ENCODE measurements at places on chromosomes 2 and 18.

DNA sequence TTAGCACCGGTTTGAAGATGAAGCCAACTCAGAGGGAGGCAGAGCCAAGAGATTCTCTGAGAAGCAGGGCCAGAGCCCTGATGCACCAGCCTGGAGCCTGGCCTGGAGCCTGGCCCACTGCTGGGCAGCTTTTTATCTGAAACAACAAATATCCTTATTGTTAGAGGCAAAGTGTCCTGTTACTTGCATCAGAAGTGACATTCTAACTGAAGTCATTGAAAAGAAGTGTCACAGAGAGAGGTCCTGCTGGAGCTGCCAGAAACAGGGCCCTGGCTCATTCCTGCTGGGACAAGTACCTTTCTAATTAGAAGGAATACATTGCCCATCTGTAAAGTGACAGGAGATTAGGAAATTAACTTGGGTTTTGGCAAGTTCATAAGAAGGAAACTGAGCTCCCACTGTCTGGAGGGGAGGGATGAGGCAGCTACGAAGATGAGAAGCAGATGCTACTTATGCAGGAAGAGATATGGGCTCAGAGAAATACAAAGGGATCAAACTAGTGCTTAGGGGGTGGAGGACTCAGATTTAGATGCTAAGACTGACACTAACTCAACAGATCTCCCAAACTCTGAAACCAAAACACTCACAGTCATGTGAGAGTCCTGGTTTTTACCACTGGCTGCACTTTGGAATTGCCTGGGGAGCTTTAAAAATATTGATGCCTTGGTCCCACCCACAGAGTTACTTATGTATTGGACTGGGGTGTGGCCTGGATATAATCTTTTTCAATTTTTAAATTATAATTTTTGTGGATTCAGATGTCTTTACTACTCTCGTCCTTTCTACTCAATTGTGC, 11.0 kb upstream of the HK2 start:
- DNase-seq: no peak

- DNase-seq: no peak
Measured at GRCh38 chr2:197089655-197090054, 163.1 kb upstream of the PGAP1 start.

GRCh38 chr2:196478588-196478987, 160.9 kb upstream of the CCDC150 start:
- DNase-seq: no peak

DNA sequence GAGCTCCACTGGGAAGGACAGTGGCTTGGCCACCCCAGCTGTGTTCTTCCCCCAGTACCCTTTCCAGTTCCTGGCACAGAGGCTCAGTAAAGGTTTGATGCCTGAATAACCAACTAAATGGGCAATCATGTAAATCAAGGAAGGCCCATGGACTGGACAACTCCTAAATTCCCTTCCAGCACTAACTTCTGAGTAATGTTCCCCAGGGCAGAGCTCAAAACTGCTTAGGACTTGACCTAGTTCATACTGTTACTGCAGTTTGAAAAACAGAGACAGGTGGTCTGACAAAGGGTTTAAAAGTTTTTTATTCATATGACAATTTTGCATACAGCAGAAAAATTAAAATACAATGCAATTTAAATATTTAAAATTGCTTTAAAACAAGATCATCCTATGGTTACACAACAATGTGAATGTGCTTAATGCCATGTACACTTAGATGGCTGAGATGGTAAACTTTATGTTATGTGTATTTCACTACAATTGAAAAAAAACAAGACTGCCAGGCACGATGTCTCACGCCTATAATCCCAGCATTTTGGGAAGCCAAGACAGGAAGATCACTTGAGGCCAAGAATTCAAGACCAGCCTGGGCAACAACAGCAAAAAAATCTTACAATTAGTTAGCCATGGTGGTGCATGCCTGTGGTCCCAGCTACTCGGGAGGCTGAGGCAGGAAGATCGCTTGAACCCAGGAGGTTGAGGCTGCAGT, 26.2 kb downstream of the PCBP1 start:
- no peak for DNase-seq

DNA sequence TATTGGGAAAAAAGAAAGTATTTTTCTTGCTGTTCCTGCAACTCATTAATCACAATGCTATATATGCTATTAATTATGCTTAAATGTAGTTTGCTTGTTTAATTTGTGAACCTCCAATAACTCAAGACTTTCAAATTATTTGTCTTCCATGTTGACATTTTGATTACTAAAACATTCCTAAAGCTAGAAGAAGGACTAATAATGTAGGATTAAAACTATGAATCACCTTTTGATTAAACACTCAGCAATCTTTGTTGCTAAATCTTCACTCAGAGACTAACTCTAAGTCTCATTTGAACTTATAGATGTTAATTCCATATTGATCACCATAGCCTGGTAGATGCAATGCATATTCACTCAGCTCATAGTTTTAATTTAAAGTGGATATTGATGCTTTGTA, 524.6 kb upstream of the ZEB2 start:
- no peak for DNase-seq

- DNase-seq: no peak
Measured at GRCh38 chr2:112033600-112033999, 21.5 kb upstream of the TMEM87B start.

GRCh38 chr2:201072201-201072530, 365 bp downstream of the NDUFB3 start:
- no peak for DNase-seq

GRCh38 chr2:208573569-208573968, 167.0 kb downstream of the PTH2R start:
- DNase-seq: no peak

DNA sequence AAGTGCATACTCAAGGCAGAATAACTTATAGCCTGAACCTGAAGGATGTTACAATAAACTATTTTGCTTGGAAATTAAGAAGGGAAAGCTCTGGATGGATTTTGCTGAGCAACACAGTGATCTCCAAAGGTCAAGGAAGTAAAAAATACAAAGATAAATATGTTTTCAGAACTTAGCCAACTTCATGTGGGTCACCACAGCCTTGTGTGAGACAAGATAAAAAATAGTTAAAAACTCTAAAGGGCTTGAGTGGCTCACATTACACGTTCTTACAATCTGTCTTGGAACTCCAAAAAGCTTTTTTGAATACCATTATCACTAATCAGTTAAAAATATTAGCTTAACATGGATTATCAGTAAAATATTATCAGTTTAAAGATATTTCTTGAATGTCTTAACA, 28.9 kb upstream of the MTX2 start:
- DNase-seq: no peak

- no peak for DNase-seq
Measured at GRCh38 chr2:9634133-9634532, 3.3 kb upstream of the YWHAQ start.

GRCh38 chr2:6214471-6214870, 522.3 kb downstream of the SOX11 start:
- DNase-seq: no peak

GRCh38 chr2:60742419-60742818, 13.6 kb upstream of the PAPOLG start:
- DNase-seq: no peak

DNA sequence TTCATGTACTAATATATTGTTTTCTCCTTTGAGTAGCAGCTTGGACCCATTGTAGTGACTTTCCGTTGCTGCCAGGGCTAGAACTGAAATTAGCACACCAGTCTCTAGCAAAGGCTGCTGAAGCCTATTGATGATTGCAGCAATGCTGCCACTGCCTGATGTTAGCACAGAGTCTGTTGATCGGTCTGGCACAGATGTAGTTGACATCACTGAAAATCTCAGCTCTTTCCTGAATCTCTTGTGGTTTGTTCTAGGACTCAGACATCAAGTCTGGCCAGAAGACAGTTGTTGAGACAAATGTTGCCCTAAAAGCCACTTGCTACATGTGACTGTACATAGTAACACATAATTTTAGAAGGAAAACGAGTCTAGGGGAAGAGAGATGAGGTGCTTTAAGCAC, 47.2 kb downstream of the VAPA start:
- DNase-seq: no peak

- DNase-seq: no peak
Measured at GRCh38 chr2:54887850-54888545, 162.3 kb downstream of the RTN4 start.

DNA sequence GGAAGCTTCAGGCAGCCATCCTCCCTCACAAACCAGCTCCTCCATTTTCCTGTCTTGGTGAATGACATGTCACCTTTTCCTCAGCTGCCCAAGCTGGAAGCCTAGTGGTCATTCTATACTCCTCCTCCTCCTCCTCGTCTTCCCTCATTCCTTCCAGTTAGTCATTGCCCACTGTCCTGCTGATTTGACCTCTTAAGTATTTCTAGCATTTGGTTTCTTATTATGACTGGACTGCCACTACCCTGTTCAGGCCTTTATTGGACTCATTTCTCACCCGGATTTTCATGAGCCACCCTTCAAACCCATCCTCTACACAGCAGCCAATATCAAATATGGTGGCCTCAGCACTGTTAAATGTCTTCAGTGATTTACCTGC, 21.9 kb upstream of the MGAT5 start:
- no peak for DNase-seq

- no peak for DNase-seq
Measured at GRCh38 chr2:71702071-71702970, 249.0 kb downstream of the DYSF start.

- DNase-seq: no peak
Measured at GRCh38 chr2:9029721-9030120, 26.2 kb upstream of the MBOAT2 start.

DNA sequence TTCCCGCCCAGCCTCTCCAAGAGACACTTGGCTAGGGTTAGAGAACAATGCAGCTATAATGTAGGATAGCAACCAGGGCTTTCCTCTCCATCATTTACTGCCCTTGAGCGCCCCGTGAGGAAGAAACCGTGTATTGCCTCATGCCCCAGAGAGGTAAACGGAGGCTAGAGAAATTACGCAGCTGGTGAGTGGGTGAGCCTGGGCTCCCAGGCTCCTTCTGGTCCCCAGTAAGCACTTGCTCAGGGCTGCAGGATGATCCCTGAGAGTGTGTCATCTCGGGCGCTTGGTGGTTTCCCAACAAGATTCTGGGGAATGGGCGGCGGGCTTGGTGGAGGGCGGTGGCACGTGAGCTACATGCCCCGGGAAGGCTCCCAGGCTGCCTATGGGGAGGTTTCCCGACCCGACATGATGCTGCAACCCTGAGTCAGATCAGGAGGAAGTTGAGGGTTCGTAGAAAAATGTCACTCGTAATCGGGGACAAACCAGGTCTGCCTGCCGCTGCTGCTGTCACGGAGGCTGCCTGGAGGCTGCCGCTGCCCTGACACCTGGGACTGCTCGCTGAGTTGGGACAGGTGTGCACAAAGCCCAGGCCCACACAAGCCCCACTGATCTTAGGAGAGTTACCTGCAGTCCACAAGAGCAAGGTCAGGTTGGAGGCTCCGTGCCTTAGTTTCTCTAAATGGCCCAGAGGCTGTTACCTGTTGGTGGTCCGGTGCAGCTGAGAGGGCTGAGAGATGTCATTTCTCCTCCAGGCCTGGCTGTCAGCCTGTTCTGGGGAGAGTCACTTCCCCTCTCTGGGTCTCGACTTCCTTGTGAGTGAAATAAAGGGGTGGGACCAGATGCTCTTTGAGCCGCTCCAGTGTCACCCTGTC, at the start of gene GPR55:
Gene GPR55 (minus strand): TSS at position 773 of the 872 bp plus-strand sequence. CDS start 14,280 bp downstream, outside the sequence.
- DNase-seq: peak; percentile 61

DNA sequence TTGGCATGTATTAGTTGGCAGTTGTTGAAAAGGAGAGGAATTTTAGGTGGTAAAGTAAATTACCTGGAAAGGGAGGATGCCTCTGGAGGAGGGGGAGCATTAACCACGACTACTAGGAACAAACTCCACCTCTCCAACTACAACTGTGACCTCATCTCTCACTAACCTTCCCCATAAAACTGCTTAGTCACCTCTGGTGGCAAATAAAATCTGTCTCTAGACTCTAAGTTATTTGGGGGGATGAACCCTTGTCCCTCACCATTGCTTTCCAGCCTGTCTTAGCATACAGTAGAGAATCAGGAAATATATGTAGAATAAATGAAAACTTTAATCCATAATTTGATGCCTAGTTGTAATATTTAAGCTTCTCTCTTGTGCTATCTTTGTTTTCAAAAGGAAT, 27.6 kb upstream of the MYO1B start:
- no peak for DNase-seq

- no peak for DNase-seq
Measured at GRCh38 chr2:37708146-37708545, 36.7 kb upstream of the CDC42EP3 start.

Data from CD4-positive, alpha-beta T cell treated with Interleukin-10 for 1 hour (primary cell).